ENCODE measurements at places on chromosomes 16 and 17.

DNA sequence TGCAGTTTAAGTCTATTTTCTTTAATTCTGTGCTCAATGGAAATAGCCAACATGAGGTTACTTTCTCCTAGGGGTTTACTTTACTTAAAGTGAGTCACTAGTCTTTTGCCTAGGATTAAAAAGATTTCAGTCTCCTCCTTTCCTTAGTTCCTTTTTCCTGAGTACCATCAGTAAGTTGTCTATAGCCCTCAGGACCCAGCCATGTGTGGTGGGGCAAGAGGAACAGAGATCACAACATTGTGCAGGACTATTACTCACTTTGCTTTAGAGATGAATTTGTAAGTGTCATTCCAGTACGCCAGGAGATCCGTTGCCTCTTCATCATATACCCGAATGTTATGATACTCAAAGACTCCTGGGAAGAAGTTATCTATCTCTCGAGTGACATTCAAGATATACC, 27.7 kb upstream of the CORO6 start:
- DNase-seq = no peak

DNA sequence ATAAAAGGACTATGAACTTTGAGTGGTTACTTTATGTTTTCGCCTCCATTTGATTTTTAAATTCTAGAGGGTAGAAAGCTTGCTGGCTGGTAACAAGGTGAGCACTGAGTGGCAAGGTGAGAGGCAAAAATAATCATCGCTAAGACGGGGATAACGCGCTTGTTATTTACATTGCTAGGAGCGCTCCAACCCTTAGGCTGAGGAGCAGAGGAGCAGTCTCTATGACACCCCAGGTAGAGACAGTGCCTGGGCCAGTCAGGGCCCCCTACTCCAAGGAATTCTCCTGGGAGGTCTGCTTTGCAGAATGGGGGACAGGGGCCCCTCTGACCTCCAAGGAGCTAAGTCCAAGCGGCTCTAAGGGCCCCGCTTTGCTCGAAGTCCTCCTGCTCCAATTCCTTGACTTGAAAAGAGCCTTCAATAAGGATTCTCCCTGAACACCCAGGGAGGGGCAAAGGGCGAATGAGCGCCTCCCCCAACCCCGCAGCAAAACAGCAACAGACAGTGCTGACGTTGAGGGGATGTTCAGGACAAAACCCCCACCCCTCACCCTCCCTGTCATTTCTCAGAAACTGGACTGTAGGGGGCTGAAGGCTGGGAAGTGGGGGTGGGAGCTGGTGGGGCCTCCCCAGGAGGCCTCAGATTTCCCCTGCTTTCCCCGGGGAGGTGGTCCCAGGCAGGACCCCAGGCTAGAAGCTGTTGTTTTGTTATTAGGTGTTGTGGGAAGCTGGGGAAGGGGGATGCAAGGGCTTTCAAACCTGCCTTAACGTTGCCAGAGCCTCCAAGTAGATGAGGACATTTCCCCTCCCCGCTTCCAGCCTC, 10.2 kb upstream of the FOXF1 start:
- no peak for DNase-seq

- DNase-seq = no peak
These were observed 13.7 kb upstream of the CA4 start for GRCh38 chr17:60135951-60136666.

DNA sequence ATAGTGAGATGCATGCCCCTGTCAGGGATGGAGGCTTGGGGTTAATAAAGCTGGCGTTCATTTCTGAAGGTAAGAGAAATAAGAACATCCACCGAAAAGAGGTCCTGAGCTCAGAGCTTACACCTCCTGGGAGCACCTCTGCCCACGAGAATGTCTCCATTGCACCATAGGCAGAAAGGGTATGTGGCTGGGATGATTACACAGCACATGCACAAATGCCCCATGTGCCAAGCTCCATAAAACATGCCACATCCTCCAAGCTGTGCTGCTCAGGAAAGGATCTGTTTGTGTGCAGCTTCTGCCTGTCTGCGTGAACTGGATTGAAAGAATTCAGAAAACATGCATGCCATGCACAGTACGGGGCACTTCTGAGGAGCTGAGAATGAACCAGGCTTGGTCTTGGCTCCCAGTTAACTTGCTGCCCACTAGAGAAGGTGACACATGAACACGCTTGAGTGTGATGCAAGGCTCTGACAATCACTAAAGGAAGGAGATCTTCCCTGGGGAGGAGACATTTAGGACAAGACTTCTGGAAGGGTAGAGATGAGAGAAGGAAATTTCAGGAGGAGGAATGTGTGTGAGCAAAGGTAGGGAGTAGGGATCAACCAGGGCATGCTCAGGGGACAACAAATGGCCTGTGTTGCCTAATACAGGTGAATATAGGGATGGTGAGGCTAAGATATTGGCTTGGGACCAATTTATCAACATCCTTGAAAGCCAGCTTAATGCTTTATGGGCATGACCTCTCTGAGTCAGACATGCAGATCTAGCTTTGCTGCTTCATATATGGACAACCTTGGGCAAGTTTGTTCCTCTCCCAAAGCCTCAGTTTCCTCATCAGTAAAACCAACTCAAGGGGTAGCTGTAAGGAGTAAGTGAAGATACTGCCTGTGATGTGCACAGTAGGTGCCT, 32.0 kb upstream of the SMPD3 start:
- DNase-seq = no peak

- no peak for DNase-seq
These were observed 67.2 kb downstream of the USP22 start for GRCh38 chr17:20975566-20975965.

- DNase-seq = peak; percentile 55
These were observed 456 bp downstream of the SMURF2 start for GRCh38 chr17:64661726-64661975.

- no peak for DNase-seq
These were observed 8.7 kb downstream of the HOXB1 start for GRCh38 chr17:48522031-48522653.

- no peak for DNase-seq
These were observed 626.6 kb upstream of the SOX9 start for GRCh38 chr17:71494062-71494855.

DNA sequence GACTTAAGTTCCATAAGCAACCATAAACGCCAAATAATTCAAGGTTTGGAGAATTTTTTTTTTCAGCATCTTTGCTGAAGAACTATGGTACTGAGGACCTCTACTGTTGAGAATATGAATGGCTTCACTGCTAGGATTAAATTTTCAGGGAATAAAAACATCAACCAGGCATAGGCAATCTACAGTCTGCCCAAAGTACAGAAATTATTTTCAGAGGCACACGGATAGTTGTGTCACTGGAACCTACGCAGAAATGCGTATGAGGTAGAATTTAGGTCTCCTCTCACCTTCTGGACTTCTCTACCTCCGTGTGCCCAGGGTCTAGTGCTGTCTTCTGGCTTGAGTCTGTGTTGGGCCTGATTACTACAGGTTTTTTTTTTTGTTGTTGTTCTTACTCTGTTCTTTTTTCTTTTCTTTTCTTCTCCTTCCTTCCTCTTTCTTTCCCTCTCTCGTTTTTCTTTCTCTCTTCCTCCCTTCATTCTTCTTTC, 39.7 kb downstream of the NACA2 start:
- DNase-seq = no peak

DNA sequence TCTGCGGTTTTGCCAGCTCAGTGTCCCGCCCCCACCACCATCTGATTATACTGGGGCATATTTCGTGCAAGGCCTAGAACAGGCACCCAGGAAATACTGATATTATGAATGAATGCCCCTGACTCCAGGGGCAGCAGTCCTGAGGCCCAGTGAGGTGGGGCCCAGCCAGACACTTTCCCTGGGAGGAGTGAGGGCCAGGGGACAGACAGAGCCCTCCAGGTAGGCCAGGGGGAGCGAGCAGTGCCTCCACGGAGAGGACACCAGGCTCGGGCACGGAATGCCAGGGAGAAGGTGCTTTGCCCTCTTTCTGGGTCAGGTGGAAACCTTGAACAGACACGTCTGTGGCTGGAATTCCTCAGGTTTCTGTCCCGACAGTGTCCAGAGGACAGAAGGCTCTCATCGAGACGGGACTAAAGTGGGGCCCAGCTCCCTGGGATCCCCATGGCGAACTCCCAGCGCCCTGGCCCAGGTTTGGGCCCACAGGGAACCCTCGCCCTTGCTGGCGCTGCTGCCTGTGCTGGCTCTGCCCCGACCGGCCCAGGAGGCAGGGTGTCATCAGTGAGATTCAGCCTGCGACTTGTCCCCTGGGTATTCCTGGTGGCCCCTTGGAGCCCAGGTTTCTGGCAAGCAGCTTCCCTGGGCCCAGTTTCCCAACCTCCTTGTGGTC, 4.3 kb downstream of the KATNB1 start:
- no peak for DNase-seq

GRCh38 chr16:74052016-74052415, 244.6 kb upstream of the PSMD7 start:
- no peak for DNase-seq

- peak; percentile 70 for DNase-seq
These were observed at the start of gene CPNE2 for GRCh38 chr16:57091975-57092785. Gene CPNE2 (plus strand): TSS chr16:57092583. CDS start chr16:57110743, 18,160 bp downstream.

GRCh38 chr16:74079232-74079586, 217.4 kb upstream of the PSMD7 start:
- no peak for DNase-seq

GRCh38 chr16:26857371-26857770, 209.4 kb upstream of the C16orf82 start:
- no peak for DNase-seq

DNA sequence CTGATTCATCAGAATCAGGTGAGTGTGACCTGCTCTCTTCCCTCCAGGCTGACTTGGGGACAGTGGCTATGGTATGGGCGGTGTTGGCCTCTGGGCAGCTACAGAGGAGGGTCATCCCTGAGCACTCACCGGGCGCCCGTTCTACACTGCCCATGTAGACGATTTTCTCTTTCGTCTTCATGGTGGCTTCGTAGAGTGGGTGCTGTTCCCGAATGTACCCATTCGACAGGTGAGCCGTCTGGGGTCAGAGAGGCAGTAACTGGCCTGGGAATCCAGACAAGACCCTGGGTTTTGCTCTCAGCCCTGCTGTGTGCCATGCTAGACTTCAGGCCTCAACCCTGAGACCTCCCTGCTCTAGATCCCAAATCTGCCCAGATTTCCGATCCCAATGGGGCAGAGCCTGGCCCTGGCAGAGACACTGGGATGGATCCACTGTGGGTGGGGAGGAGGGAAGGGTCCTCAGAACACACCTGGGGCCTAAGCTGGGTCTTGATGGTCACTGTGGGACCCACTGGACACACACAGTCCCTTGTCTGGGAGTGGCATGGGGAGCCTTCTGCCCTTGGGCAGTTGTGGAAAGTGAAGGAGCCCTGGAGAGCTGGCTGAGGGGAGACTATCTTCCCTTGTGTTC, 13.2 kb downstream of the USP6 start:
- no peak for DNase-seq

DNA sequence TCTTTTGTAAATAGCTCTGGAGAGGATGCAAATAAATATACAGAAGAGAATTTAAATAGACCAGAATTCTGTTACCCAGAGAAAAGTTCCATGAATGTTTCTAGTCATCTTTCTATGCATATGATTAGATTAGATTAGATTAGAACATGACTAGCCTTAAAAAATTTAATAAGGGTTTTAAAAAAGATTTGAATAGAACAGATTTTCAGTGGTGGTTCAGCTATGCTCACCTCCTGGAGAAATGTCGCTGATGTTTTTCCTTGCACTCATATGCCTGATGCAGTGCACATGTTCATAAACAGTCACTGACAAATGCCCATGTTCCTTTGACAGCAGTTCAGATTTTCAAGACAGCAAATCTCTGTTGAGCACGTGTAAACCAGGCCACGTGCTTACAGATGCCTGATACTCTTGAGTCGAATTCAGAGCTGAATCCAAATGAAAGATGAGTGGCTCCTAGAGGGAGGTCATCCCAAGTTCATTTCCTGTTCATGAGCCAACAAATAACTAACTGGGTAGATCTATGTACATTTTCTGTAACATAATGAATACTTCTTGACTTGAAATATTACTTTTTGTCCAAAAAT, 19.9 kb upstream of the RAB11FIP4 start:
- DNase-seq = no peak

GRCh38 chr17:45405250-45406086, 27.2 kb downstream of the ARHGAP27 start:
- no peak for DNase-seq

DNA sequence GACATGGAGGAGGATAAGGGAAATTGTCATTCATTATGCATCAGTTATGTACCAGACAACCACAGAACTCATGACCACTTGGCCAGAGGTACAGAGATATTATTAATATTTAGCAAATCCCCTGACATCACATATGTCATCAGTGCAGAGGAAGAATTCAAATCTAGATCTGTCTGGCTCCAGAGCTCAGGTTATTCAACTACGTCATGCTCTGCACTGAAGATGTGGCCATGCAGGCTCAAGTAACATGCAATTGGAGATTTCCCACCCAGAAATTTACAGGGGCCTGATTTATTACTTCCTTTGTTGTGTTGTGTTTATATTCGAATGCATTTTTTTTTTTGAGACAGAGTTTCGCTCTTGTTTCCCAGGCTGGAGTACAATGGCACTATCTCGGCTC, 224.3 kb downstream of the HS3ST4 start:
- no peak for DNase-seq

DNA sequence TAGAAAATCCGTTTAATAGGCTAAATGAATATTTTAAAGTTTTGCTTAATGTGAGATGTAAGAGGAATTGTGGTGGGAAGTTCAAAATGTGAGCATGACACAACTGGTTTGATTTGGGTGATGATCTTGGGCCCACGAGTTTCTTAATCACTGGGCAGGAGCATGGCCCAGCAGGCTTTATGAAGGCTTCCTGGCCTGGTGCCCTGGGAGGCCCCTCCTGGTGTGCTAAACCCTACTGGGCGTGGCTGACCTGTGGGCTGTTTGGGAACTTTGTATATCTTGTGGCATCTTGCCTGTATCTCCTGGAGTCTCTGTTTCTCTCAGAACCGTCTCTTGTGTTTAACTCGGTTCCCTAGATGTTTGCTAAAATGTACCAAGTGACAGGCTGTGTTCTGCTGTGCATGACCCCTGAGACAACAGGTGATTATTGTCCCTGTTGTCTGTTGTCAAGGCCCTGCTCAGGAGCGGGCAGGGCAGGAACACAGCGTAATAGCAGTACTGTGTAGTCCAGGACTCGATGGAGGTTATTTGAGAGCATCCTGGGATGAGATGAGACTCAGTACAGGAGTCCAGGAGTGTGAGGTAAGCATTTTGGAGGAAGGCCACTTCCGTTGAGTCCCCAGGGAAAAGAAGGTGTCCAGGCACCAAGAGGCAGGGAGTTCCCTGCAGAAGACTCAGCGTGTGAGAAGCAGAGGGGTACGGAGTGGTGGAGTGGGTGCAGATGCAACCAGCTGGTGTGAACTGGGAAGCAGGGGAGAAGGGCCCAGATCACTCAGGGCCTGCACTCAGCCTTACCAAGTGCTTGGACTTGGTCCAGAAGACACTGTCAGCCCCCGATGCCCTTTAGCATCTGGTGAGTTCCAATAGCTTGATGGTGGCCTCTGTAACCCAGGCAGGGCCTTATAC, 48.5 kb downstream of the B9D1 start:
- DNase-seq = no peak
